Stimulated activated CD8-positive, alpha-beta memory T cell treated with anti-CD3 and anti-CD28 coated beads, Interleukin-15, amount 100 ng/mL, for 1 hour (primary cell): ENCODE measurements at places on chromosomes 2 and 18.

GRCh38 chr2:68798569-68798968 is 64.0 kb downstream of the ARHGAP25 start:
- DNase-seq, result no peak

GRCh38 chr18:65859075-65859474 is 108.3 kb downstream of the CDH7 start:
- DNase-seq, result no peak

DNA sequence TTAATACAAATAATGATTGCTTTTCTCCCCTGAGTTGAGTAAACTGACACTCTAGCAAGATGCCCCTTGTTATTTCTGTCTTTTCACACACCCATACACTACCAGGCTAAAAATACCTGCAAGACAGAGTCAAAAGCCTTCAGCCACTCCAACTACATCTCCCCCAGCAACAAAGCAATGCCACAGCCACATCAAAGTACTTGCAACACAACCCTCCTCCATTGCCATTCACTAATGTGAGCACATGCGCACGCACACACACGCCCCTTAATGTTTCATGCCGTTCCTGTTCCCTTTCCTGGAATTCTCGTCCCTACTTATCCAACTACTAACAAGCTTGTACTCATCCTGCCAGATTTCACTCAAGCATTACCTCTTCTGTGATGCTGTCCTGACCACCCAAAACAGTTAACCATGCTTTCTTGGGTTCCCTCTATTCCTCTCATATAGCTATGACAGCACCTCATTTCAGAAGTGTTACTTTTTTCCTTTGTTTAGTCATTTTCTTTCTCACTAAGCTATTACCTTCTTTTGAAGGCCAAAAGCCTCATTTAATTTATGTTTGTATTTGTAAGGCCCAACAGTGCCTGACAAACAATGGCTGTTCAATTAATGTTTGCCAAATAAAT is 29.6 kb downstream of the SLC25A12 start:
- no peak for DNase-seq

- DNase-seq, result no peak
Measured at GRCh38 chr18:5630057-5630899, 86.5 kb upstream of the EPB41L3 start.

DNA sequence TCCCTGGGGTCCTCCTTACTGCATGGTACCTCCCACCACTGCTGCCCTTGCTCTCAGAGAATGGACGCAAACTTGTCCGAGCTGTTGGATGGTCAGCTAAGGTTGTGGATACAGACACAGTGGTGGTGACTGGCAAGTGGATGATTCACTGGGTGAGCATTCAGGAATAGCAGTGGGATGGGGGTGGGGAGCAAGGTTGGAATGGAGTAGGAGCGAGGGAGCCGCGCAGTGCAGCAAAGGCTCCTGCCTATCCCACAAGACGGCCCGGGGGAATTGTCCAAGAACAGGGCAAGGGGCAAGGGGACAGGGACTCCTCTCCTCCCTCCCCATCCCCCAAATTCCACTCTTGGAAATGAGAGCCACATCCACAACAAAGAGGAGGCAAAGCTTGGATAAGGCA is 102.2 kb downstream of the PIEZO2 start:
- no peak for DNase-seq

DNA sequence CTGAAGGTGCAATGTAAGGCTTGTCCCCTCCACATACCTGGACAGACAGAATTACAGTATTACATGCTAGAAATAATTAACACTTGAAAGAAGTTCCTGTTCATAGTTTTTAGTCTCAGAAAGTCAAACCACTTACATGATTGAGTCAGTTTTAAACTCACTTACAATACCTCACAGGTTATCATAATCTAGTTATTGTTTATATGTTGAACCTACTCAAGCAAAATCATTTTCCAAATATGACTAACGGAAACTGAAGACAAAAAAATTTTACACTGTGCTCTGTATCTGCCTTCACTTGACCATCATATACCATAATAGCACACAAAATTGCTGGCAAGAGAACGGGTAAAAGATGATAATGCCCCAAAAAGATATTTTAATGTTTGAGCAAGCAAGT is 78.5 kb downstream of the ATL2 start:
- DNase-seq, result no peak

GRCh38 chr18:48121752-48122151 is 191.3 kb upstream of the SMAD2 start:
- no peak for DNase-seq

GRCh38 chr2:241135737-241136136 is 13.5 kb downstream of the PASK start:
- no peak for DNase-seq

- no peak for DNase-seq
Measured at GRCh38 chr2:188050726-188051125, 240.9 kb upstream of the GULP1 start.

GRCh38 chr2:164186591-164186990 is 434.7 kb downstream of the GRB14 start:
- DNase-seq, result no peak

GRCh38 chr2:101558740-101559525 is 84.0 kb upstream of the RFX8 start:
- DNase-seq, result no peak

GRCh38 chr2:60318544-60318943 is 234.9 kb downstream of the BCL11A start:
- DNase-seq, result no peak

GRCh38 chr2:73982140-73982617 is 2.5 kb upstream of the TET3 start:
- DNase-seq, result no peak

- no peak for DNase-seq
Measured at GRCh38 chr18:35132021-35132902, 91.0 kb downstream of the MAPRE2 start.

DNA sequence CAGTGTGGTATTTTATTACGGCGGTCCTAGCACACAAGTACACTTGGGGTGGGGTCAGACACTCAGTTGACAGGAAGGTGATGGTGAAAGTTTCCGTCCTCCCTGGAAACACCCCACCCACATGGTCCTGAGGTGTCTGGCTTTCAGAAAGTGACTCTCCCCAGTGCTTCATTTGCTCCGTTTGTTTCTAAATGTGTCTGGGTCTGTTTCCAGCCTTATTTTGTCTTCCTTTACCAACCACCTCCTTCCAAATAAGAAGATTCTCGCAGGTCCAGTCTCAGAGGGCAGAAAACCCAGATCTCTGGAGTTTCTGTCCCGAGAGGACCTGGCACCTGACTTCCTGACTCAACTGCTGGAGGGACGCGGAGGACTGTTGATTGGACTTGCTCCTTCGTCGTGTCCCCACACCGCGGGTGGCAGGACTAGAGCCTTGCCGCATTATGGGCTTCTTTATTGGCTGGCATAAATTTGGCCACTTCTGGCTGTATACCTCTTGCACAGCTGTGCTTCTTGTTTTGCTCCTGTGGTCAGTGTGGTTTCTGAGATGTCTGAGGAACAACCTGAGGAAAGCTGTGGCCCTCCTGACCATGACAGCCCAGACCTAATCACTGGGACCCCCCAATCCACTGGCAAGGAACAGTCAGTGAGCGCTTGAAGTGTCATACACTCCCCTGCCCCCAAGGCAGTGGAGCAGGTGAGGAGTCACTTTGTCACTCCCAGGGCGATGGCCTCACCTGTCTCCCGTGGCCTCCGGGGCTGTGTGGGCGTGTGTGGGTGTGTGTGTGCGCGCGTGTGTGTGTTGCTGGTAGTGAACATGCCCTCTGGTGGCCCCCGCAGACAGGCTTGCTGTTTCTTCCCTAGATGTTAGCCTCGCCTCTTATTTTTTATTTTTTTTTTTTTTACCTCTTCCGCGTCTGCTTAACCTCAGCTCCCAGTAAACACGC is 45.6 kb downstream of the MEX3C start:
- DNase-seq, result peak; percentile 50

GRCh38 chr2:175326801-175327200 is 145.3 kb upstream of the ATP5MC3 start:
- DNase-seq, result no peak

DNA sequence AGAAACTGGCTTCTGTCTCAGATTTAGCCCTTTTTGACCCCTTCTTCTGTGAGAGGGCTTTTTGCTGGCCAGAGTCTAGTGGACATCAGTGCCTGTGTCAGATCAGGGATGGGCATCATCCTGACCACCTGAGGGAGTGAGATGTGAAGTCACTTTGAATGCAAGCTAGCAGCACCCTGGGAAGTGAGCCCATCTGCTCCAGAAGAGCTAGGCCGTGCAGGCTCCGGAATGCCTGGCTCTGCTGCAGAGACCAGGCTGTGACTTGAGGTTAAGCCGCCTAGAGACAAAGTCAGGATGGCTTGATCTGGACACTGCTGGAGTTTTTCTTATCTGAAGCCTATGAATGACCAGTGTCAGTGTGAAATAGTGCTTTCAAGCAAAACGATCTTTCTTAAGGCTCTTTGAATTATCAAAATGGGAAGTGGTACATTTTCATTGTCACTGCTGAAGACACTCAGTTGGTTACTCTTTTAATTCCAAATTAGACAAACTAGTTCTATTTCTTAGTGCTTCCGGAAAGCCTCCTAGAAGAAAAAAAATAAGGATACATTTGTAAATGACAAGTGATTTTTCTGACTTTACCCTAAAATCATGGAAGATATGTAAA is 20.8 kb downstream of the DGUOK start:
- DNase-seq, result no peak

- no peak for DNase-seq
Measured at GRCh38 chr2:43455296-43455695, 140.5 kb downstream of the THADA start.

GRCh38 chr2:42513252-42513918 is 19.6 kb upstream of the KCNG3 start:
- no peak for DNase-seq

GRCh38 chr2:200496696-200497095 is 13.2 kb downstream of the KCTD18 start:
- no peak for DNase-seq

GRCh38 chr18:13800505-13801259 is 23.3 kb upstream of the MC5R start:
- no peak for DNase-seq

DNA sequence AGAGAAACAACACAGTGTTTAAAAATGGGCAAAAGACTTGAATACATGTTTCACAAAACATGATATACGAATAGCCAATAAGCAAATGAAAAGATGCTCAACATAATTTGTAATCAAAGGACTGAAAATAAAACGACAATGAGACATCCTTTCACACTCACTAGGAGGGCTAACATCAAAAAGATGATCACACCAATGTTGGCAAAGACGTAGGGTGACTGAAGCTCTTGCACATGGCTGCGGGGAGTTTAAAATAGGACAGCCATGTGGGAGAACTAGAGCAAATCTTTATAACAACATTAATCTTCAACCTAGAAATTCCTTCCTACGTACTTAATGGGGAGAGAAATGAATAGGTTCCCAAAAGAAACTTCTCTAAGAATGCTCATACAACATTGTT is 19.2 kb upstream of the SEH1L start:
- DNase-seq, result no peak

DNA sequence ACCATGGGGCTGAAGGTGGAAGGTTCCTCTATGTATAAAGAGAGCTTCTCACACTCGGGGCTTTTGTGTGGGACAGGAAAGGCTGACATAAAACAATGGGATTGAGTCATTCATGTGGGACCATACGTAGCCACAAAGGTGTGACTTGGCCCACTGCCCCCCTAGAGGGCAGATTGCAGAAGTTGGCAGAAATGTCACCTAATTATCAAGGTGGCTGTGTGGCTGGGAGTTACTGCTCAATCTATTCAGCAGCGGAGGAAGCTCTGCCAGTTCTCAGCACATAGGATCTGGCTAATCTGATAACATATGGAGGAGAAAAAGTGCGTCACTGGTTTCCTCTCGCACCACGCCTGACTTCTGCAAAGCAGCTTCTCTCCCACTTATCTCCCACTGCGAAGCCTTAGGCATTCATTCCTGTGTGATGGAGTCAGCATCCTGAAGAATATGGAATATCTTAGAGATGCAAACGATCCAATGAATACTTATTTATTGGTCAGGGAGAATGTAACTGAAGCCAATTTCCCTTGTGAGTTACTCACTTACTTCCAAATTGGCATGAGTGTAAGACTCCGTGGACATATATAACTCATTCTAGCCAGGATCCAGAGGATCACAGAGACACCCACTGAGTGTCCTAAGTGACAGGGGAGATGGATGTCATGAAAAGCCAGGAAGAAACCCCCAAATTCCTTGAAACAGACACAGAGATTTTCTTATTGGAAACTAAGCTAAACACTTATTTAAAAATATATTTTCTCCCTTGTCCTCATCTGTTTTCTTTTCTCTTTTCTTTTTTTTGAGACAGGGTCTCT is 344.8 kb downstream of the TGIF1 start:
- DNase-seq, result no peak
